Activated CD8-positive, alpha-beta memory T cell treated with anti-CD3 and anti-CD28 coated beads, Interleukin-2, amount 10 ng/mL, durations not matched to agents 7 days and 5 days (primary cell): ENCODE measurements at places on chromosomes 11 and 22.

- no peak for DNase-seq
Observed at GRCh38 chr11:1968454-1969002, 21.4 kb downstream of the MRPL23 start.

DNA sequence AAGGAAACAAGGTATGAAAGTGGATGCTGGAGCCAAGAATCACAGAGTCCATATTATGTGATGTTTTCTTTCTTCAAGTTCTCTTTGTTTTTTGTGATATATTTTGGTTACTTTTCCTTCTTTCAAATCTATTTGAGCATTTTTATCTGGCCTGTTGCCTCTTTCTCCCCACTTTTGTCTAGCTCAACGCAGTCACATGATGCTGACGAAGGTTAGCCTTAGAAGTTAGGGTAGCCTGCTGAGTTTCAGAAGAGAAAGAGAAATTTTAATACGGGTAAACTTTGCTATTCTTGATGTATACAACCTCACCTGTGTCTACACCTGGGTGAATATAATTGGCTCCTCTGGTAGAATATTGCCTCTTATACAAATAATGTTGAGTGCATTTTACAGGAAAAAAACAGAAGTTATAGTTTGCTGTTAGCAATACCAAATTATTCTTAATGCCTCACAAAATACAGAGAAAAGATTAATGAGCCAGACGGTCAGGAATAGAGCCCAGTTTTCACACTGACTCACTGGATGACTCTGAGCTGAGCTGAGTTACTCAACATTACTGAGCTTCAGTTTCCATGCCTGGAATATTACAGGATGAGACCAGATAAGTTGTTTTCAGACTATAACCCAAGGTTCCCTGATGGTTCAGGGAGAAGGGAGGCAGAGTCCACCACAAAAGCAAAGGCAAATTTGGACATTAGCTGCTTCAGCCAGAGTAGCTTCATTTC lies 161.6 kb upstream of the BDNF start:
- no peak for DNase-seq

DNA sequence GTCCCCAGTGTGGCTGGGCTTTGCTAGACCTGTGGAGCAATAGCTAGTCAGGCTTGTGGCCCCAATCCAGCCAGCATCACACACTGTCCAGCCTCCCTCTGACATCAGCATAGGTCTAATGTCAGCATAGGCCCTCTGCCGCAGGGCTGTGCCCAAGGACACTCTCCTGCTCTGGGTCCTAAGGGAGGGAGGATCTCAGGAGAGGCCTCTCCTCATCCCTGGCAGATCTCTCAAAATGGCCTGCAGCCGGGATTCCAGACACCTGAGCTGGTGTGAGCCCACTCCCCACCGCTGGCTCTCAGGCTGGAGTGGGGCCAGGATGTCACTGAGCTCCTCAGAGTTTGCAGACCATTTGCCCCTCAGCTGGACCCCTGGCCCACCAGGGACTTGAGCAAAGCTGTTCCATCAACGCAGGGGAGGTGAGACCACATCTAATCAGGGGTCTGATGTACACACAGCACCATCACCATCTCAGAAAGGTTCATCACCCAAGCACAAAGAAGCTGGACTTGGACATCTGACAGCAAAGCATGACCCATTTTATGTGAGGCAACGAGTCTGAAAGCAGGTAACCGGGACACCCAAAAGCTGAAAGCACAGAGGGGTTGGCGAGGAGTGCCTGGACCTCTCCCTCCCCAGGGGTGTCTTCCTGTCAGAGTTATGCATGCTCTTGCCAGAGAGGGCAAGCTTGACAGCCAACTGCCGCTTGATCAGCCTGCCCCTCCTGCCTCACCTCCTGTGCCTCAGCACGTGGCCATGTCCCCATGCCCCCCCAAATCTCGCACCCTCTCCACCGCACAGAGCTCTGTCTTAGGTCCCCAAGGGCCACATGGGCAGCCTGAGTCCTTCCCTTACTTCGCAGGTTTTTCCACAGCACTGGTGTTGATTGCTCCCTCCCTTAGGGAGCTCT lies 69.7 kb upstream of the SEPTIN5 start:
- no peak for DNase-seq

- DNase-seq, result no peak
Observed at GRCh38 chr11:86812981-86813380, 12.6 kb downstream of the PRSS23 start.

DNA sequence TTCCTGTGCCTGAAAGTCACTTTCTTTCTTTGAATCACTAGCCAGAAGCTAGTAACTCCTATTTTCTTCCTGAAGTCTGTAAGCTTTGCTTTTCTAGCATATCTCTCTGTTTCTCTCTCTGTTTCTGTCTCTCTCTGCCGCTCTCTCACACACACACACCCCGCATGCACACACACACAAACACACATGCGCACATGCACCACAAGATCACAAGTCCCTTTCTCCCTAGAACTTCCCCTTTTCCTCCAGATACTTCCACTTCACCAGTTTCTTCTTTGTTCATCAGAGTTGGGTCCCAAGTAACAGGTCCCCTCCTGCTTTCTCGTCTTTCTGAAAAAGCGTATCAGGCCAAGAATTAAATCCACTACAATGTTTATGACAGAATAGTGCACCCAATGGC lies 148.5 kb upstream of the HSD17B12 start:
- no peak for DNase-seq
